ENCODE measurements at places on chromosomes 11 and 22.

GRCh38 chr11:134678744-134679143, 266.7 kb upstream of the B3GAT1 start:
- DNase-seq, result no peak

DNA sequence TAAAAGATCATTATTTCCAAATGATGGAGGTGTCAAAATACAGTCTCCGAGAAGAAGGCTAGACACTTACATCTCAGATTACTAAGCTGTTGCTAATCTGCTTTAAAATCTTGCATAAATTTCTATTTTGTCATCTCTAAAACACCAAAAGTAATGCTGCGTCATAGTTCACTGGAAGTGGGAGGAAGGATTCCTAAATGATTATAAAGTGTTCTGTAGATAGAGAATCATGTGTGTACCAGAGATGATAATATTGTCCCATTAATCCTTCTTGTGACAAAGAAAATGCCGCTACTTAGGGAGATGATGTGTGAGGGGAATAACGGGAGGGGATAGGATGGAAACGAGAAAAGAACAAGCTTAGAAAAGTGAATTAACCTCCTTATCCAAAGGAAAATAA, 268.6 kb downstream of the JRKL start:
- DNase-seq, result no peak

- DNase-seq, result no peak
These were observed 8.6 kb downstream of the TBCEL start for GRCh38 chr11:121032546-121032945.

GRCh38 chr11:8828046-8828445, 82.9 kb upstream of the AKIP1 start:
- DNase-seq, result no peak

GRCh38 chr22:31230871-31231621, 18.9 kb downstream of the LIMK2 start:
- DNase-seq, result no peak

DNA sequence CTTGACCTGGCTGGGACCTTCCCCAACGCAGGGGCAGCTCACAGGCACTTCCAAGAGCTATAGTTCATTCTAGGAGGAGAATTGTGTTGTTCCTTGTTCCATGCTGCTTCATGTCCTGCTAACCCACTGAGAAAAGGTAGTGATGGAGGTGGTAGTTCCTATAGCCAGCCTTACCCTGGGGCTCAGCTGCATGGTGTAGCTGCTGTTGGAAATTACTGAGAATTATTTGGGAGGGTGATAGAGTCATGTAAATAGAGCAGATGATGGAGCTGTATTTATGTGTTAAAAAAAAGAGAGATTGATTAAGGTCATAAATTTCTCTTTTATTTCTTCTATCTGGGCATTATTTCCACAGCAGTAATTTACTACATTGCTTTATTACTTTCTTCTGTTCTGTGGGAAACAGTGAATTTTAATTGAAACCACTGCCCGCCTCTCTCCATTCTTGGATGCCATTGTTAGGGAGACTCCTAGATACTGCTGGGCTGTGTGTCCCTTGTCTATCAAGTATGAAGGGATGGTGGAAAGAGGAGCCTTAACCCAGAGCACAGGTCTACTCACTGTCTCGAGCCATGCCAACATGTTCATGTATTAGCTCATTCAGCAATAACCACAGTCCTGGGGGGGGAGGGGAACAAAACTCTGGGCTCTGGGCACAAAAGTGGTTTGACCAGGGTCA, 309.2 kb downstream of the FAT3 start:
- no peak for DNase-seq

- DNase-seq, result no peak
These were observed 112.1 kb upstream of the SPON1 start for GRCh38 chr11:13850231-13851005.

DNA sequence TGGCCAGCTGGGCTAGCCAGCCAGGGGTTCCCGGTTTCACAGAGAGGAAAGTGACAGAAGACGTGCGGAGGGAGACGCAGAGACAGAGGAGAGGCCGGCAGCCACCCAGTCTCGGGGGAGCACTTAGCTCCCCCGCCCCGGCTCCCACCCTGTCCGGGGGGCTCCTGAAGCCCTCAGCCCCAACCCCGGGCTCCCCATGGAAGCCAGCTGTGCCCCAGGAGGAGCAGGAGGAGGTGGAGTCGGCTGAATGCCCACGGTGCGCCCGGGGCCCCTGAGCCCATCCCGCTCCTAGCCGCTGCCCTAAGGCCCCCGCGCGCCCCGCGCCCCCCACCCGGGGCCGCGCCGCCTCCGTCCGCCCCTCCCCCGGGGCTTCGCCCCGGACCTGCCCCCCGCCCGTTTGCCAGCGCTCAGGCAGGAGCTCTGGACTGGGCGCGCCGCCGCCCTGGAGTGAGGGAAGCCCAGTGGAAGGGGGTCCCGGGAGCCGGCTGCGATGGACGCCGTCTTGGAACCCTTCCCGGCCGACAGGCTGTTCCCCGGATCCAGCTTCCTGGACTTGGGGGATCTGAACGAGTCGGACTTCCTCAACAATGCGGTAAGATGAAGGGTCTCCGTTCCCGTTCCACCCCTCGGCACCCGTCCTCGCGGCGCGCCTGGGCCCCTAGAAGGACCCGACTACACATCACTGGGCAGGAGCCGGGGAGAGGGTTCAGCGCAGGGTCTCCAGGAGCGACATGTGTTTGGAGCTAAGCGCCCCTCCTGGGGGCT, at the start of gene CREB3L1:
Gene CREB3L1, plus strand, starts transcription at position 41 of the 765 bp plus-strand sequence. Its CDS starts 450 bp downstream, at position 491.
- no peak for DNase-seq

DNA sequence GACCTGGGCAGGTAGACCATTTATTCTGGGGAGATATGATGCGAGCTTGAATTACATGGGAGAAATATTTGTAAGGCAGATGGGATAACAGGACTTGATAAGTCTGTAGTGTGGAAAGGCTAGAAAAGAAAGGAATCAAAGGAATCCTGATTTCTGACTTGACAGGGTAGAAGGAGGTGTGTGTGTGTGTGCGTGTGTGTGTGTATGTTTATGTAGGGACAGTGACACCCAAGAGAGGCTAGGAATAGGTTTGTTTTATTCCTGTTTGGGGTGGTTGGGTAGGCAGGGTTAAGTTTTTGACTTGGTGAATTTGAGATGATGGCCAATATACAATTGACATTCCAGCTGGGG, 390 bp upstream of the HTATIP2 start:
- DNase-seq, result no peak

GRCh38 chr11:128908391-128909246, 17.5 kb downstream of the KCNJ5 start:
- DNase-seq, result no peak

DNA sequence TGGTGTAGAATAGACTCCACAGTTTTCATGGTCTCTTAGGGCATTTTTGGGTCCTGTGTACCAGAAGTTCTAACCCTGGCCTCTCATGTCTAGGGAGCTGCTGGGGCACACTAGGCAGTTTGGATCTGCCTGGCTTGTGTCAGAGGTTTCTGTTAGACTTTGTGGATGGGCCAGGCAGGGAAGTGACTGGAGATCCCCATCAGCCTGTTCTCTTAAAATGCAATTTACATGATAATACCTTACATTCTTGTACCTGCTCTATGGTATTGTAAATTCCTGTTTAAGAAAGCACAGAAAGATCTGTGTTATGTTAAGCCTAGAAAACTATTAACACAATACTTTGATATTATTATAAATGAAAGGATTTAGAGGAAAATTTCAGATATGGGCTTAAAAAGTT, 104.0 kb downstream of the ARHGAP42 start:
- DNase-seq, result no peak

DNA sequence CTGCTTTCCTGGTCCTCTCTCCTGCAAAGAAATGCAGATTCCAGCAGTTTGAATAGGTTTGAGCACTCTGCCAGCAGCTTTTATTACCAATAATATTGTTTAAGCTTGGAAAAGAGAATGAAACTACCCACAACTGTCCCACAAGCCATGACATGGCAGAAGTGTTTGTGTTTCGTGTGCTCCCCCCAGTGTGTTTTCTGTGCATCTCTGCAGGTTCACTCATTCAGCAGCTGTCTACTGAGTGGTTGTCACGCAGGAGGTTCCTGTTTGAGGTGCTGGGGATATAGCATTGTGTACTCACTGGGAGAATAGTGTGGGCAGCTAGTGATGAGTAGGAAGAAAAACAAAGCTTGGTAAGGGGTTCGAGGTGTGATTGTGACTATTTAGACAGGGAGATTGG, 55.3 kb upstream of the SUSD2 start:
- DNase-seq, result no peak
